Posterior vena cava (tissue), 2 donors: ENCODE measurements at places on chromosomes 12 and 14.

- DNase-seq = no peak
Measured at GRCh38 chr14:90045616-90046015, 16.2 kb upstream of the KCNK13 start.

GRCh38 chr12:11545484-11546330 lies 103.8 kb upstream of the ETV6 start:
- DNase-seq = no peak

GRCh38 chr14:67680121-67680602 lies 5.7 kb upstream of the VTI1B start:
- DNase-seq = no peak

DNA sequence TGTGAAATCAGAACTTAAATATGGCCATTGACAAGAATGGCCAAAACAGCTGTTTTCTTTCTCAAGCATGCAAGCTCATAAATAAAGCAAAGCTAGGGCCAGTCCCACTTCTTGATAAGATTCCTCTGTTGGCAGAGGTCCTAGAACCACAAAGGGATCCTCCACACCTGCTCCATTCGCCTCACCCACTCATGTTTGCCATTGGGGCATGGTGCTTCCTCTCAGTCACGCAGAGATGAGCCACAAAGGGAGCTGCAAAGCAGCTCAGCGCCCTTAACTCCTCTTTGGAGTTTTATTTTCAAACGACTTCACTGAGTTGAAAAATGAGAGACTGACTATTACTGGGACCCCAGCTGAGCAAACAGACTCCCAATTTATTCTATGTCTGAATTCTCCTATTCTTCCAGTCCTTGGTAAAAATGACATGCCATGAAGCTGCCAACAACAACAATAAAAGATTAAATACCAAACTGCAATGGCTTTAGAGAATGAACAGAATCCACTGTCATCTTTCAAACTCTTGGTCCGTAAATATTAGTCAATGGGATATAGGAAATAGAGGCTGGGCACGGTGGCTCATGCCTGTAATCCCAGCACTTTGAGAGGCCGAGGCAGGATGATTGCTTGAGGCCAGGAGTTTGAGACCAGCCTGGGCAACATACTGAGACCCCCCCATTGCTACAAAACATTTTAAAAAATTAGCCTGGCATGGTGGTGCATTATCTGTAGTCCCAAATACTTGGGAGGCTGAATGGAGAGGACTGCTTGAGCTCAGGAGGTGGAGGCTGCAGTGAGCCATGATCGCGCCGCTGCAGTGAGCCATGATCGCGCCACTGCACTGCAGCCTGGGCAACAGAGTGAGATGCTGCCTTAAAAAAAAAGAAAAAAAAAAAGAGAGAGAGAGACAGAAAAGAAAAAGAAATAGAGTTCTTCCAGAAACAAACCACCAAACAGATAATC lies 16.4 kb downstream of the MANSC1 start:
- no peak for DNase-seq

- DNase-seq = peak; percentile 83
Measured at GRCh38 chr14:75222208-75222701, 45.8 kb upstream of the TMED10 start.

DNA sequence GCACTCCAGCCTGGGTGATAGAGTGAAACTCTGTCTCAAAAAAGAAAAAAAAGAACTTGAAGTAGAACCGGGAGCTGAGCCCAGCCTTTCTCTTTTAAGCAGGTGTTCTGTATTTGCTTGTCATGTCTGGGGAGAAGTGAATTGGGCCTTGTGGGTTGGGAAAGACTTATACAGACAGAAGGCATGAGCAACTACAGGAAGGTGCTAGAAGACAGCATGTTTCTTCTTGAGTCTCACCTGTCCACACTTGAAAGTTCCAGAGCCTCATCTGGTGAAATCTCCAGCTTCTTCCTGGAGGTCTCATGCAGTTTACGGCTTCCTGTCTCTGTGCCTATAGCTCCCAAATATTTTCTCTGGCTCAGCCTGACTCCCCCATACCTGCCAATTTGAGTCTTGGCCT lies 2.5 kb downstream of the PGAM5 start:
- DNase-seq = no peak

- DNase-seq = peak; percentile 53
Measured at GRCh38 chr12:54038284-54038870, 5.5 kb downstream of the HOXC5 start.

DNA sequence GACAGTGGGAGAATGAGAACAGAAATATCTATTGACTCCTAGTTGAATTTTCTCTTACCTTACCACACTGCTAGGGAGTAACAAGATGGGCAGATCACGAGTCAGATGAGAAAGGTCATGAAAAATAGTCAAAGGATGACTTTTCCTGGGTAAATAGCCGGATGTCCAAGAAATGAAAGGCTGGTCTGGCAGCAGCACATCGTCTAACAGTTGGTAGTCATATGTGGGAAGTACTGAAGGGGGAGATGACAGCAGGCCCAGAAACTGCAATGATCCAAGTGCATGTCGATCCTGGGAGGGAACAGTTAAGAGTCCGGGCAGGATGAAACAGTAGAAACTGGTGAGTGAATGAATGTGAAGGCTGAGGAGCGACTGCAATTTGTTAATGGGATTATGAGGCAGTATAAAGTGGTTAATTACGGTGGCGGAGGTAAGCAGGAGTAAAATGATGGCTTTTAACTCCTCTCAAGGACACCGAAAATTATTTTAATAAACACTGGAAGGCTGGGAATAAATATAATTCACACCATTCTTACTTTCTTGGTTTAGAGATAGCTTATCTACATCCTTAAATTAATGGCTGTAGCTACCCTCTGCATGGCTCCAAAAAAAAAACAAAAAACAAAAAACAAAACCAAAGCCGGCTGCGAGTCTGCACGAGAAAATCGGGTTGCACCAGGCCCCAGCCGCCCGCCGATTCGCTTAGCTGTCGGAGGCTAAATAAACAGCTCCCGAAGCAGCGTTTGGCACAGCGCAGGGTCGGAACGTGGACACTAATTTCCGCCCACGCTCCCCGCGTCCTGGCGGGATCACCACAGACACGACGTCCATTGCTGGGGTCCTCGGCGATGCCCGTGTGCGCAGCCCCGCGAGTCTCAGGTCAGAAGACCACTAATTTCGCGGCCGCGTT lies 1.0 kb upstream of the ERC1 start:
- DNase-seq = peak; percentile 92

GRCh38 chr14:68788275-68788995 lies 4.4 kb downstream of the ZFP36L1 start:
- DNase-seq = no peak

DNA sequence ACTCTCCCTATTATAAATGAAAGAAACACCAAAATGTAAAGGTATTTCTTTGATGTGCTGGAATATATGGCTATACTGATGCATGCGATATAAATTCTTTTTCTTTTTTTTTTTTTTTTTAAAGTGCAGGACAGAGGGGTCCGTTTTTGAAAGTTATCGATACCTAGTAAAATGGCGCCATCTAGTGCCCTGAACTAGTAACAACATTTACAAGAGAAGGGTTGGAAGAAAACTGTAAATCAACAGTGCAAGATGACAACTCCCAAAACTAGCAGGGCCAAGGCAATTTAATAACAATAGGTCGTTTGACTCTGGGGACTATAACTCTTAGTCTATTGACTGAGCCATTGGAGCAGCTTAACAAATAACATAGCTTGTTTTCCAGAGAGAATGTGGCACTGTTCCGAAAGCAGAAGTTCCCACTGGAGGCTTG lies 137.7 kb downstream of the SPTSSA start:
- DNase-seq = no peak

DNA sequence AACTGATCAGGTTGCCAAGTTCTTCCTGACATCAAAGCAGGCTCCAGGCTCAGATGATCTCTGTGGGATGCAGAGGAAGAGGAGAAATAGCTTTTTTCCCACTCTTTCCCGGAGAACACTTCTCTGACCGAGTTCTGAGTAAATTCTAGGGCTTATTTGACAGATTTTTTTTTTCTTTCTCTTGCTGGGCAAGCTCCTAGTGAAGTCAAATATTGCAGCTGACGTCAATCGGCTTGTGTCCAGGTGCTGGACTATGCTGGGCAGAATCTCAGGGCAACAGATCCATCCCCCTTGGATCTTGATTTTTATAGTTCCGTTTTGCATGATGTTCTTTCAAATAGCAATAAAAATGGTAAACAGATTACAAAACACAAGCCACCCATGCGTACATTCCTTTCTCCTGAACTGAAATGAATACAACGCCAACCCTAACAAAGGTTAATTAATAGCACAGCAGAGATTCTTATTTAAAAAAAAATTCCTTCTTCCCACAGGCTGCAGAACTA lies 182.2 kb downstream of the NOVA1 start:
- no peak for DNase-seq

- DNase-seq = no peak
Measured at GRCh38 chr12:11822081-11822834, 172.8 kb downstream of the ETV6 start.

- DNase-seq = no peak
Measured at GRCh38 chr14:22519877-22520685, 68.9 kb downstream of the DAD1 start.

DNA sequence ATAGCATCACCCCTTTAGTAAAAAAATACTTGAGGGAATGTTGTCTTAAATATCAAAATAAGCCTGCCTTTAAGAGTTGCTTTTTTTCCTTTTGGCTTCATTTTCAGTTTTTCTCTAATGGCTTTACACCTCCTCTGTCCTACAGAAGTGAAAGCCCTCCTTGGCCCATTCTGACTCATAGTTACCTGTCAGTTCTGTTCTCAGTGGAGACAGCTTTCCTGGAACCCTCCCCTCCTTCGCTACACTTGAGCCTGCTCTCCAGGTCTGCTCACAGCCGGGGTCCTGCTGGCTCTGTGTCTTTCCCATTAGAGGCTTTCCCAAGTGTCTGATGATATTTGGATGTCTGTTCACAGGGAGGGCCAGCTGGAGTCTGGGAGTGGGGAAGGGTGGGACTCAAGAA lies 84.0 kb downstream of the PELI2 start:
- no peak for DNase-seq

- DNase-seq = no peak
Measured at GRCh38 chr14:94663538-94663937, 51.3 kb downstream of the SERPINA3 start.

DNA sequence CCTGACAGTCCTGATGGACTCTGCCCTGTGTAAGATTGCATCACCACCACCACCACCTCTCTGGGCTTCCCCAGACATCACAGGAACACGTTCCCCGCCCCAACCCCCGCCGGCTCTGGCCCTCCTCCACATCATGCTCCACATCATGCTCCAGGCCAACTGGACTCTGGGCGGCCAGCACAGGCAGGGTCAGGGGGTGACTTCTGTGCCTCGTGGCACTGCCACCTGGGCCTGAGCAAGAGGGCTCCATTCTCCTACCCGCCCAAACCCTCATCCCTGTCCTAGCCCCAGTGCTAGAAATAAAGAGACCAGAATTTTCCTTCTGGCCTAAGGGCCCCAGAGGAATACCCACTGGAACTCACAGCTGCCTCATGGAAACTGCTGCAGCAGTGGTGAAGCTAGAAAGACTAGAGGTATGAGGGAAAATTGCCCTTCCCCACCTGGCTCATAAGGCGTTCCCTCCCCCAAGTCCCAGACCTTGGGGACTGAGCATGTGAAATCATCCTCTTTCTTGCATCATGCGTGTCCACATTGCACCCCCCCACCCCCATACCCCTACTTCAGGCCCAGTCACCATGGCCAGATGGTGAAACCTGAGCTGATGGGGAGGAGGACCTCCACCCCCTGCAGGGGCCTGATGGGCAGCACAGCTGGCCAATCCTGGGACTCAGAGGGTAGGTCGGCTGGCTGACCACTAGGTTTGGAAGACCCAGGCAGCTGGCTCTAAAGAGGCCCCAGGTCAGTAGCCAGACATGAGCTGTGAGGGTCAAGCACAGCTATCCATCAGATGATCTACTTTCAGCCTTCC lies at the start of gene INHBE:
INHBE (plus strand) TSS at position 742 of the 808 bp plus-strand sequence. CDS start 230 bp downstream, outside the sequence.
- DNase-seq = peak; percentile 77

DNA sequence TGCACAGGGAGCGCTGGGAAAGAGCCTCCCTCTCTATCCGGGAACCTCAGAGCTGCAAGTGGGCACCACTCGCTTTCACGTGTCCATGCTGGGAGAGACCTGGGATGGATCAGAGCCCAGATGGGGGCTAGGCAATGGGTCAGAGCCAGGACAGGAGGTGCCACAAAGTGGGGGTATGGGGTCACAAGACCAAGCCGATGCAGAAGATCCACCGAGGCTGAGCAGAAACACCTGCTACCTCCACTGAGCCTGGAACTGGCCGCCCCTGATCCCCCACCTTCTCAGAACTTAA lies 180.9 kb upstream of the SFSWAP start:
- DNase-seq = no peak

DNA sequence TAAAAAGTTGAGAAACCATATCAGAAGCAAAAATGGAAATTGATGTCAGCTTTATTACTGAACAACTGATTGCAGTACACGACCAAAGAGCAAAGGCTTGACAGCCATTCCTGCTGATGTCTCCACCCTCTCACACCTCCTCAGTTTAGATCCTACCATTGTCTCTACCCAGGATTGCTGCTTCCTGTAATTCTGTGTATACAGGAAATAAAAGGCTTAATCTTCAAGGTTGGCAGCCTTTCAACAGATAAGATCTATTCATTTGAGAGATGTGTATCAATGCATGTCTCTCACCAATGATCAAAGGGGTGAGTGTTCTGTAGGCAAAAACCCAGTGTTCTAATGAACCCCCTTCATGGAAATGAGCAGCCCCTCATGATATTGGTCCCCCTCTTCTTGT lies 27.0 kb downstream of the SLCO1C1 start:
- DNase-seq = no peak

- no peak for DNase-seq
Measured at GRCh38 chr12:55760663-55761062, 17.7 kb downstream of the GDF11 start.

DNA sequence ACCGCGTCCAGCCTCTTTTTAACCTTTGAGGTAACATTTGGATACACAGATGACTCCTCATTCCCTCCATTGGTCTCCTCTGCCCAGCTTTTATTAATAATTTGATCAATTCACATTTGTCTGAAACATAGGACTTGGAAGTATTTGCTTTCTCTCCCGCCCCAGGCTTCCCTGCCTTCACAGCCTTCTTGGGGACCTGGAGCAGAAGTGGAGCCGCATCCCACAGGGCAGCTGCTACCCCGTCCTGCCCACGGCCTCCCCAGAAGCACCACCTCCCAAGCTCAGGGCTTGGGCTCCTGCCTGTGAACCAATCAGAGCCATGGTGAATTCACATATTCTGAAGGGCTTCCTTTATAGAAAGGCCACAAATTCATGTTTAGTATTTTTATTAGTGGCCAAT lies 97.6 kb downstream of the PIWIL1 start:
- no peak for DNase-seq

DNA sequence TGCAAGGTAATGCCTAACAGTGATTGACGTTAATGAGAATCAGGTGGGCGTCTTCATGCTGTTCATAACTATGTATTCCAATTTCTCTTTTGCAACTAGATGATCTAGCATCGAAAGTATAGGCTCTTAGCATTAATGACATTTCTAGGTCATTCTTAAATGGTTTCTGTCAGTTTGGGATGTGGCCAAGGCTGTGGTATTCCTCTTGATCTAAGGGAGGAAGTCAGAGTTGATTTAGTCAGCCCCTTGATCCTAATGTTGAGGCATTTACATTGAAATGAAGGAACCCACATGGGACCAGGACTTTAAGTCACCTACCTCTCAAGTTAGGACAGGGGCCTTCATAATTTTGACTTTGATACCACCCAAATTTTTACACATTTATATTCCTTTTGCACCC lies 448.1 kb downstream of the NPAS3 start:
- DNase-seq = no peak

GRCh38 chr12:113316155-113316554 lies 18.8 kb downstream of the SLC8B1 start:
- no peak for DNase-seq
